ENCODE measurements at places on chromosomes 12 and 14.

GRCh38 chr12:79775355-79776027 lies 84.7 kb upstream of the PAWR start:
- DNase-seq, result no peak

DNA sequence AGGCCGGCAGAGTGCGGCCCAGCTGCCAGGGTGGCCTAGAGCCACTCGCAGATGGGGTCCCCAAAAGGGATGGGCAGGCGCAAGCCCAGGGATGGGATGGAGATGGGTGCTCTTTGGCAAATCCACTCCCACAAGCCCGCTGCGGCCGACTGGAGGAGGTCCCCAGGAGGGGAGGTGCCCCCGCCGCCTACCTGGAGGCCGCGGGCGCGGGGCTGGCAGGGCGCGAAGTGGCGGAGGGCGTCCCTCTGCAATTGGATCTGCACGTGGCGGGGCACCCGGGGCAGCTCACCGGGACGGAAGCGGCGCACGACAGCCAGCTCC lies 730 bp downstream of the PPP1R3E start:
- DNase-seq, result peak; percentile 81

GRCh38 chr12:49470986-49471385 lies 67.8 kb upstream of the KCNH3 start:
- DNase-seq, result no peak

DNA sequence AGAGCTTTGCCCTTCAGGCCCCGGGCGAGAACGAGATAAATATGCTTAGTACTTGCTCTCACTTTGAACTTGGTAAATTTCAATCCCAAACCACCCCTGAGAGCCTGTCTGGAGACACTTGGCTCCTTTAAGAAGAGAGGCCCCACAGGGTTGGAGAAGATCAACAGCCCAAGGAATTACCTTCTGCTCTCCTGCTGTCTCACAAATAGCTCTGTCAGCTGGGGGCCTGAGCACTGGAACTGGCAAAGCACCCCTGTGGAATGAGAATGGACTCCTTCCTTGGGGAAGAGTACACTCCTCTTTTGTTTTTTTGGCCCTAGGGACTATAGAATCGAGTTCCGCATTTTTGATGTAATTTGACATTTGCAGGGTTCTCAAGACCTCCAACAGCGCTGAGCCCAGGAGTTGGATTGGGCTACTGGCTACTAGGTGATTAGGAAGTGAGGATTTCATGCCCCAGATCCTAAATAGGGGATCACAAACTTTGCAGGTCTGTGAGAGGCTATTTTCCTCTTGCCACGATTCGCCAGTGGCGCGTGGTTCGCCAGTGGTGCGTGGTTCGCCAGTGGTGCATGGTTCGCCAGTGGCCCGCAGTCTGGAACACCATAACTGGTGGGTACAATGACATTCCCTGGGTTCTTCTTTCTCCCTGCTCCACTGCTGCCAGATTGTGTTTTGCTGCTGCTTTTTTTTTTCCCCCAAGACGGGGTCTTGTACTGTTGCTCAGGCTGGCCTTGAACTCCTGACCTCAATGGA lies 17.8 kb upstream of the MEG3 start:
- DNase-seq, result no peak

DNA sequence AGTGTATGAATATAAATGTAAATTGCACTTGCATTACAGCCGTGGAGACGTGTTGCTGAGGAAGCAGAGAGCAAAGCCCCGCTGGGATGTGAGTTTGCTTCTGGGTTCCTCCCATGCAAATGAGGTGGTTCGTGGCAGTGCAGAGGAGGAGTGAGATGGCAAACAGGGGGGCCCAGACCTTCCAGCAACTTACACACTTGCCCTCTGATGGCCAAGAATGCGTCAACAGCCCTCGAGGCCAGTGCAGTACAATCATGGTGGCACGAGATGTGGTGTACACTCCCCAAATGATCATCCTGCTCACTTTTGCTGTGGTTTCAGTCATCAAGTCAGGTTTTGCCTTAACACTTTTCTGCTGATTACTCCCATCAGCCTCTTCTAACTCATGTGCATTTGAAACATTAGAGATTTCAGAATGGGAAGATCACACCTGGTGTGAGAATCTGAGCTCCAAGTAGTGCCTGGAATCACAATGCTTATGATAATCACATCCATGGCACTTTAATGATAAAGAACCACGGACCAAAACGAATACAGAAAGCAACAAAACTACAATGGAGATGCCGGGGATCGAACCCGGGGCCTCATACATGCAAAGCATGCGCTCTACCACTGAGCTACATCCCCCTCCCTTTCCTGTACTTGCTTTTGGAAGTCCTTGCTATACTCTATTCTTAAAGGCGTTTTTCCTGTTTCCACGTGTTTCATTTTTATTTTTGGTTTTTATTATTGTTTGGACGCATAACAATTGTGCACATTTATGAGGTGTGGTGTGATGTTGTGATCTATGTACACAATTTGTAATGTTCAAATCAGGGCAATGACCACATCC lies 7.0 kb upstream of the UBC start:
- DNase-seq, result peak; percentile 74

- DNase-seq, result peak; percentile 70
Measured at GRCh38 chr14:103391048-103391447, 5.8 kb downstream of the MARK3 start.

DNA sequence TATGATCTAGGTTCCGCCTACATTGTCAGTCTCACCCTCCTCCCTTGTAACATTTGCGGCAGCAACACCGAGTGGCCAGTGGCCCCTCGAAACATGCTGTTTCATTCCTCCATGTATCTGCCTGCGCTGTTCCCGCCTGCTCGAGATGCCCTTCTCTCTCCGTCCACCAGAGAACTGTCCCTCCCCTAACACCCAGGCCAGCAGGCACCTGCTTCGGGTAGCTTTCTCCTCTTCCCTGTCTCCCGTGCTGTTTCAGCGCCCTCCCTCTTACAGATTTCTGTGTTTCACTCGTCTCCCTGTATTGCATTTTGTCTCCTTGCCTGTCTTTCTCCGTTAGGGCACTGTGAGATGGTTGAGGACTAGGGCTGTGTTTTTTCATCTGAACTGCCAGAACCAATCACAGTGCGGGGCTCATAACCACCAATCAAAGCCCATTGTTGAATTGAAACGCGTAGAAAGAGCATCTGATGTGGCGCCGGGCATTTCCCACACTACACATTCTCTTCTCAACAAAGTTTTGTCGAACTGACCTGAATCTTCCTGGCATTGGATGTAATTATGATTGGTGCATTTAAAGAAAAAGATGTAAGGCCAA lies 40.9 kb upstream of the ELK3 start:
- no peak for DNase-seq

- no peak for DNase-seq
Measured at GRCh38 chr12:105724641-105725040, 394.1 kb downstream of the C12orf75 start.

- DNase-seq, result no peak
Measured at GRCh38 chr14:30345511-30345910, 213.4 kb upstream of the G2E3 start.

DNA sequence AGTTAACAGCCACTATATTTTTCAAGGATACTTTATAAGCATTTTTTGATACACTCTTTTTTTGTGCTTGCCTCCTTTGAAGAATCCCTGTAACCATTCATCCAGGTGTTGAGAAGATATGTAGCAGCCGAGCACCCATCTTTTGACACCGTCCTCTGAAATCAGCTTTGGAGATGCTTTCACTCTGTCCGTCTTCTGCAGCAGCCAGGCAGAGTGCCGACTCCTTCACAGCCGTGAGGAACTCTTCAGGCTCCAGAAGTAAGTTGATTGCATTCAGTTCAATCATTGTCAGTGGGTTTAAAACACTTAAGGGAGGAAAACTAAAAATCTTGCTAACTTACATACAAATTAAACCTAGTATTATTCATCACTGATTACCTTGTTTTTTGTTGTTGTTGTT lies 160.1 kb downstream of the LRFN5 start:
- no peak for DNase-seq

- DNase-seq, result no peak
Measured at GRCh38 chr12:57518176-57518919, 2.0 kb downstream of the DDIT3 start.

- no peak for DNase-seq
Measured at GRCh38 chr14:89202413-89203190, 214.4 kb downstream of the FOXN3 start.

DNA sequence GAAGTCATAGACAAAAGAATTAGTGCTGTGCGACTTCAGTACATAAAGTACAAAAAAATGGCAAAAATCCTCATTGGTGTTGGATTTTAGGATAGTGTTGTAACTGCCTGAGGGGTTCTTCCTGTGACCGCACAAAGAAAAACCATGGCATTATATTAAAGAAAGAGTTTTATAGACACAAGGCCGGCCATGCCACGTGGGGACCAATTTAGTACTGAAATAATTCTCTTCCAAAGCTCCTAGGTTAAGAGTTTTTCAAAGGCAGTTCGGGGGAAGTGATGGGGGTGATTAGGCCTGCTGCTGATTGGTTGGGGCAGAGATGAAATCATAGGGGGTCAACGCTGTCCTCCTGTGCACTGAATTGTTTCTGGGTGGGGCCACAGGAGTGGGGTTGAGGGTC lies 150.9 kb upstream of the EEA1 start:
- no peak for DNase-seq

DNA sequence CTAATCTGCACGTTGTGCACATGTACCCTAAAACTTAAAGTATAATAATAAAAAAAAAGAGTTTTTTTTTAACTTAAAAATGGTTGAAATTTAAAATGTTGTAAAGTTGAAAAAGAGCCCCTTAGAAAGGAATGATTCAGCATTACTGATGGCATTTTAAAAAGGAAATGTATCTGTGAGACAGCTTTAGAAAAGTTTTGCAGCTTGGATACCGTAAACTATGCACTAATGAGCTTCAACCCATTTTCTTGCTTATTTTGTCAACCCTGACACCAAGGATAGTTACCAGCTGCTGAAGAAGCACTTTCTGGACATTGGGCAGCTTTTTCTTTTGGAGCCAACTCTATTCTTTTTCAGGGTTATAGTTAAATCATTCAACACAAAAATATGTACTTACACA lies 4.3 kb downstream of the BICD1 start:
- DNase-seq, result no peak
